Activated B cell treated with CpG ODN at 0.5 μM for 24 hours (primary cell): ENCODE measurements at places on chromosomes 4 and X. TPM values are rescaled to one million over a fixed set of nuclear protein-coding genes. Genes with fewer than 3 reads are reported as not detected.

The HSFX1 gene
- total RNA-seq: 0.93 and 1.1 TPM in 2 replicates

GRCh38 chrX:64570204-64570603, 175.0 kb upstream of the MTMR8 start:
- DNase-seq: no peak

GRCh38 chr4:175531405-175532091, 280.5 kb downstream of the GPM6A start:
- no peak for DNase-seq

DNA sequence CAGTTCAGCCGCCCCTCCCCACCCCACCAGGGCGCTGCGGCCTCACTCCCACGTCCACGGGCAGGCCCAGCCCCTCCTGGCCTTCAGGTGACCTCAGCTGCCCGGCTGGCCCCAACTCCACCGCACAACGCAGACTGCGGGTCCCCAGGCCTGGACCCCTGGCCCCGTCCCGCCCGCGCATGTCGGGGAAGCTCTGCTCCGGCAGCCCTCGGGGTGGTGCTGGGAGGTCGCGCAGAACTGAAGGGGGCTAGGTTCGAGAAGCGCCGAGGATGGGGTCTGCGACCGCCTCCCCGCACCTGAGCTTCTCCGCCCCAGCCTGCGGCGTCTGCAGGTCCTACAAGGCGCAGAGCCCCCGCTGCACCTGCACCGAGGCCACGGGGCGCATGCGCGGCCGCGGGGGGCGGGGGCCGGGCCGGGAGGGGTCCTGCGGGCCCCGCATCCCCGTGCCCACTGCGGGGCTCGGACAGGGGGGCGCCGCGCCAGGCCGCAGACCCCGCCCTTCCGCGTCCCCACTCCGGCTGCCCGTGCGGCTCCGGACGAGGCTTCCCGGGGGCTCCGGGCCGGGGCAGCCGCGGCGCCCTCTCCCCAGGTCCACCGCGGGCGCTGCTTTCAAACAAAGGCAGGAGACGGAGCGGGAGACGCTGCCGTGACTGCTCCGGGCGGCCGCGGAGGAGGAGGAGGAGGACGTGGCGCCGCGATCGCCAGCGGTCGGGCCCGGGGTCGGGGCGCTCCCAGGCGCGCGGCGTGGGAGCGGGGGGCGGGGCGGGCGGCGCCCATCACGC, 672 bp upstream of the NAT8L start:
- no peak for DNase-seq

DNA sequence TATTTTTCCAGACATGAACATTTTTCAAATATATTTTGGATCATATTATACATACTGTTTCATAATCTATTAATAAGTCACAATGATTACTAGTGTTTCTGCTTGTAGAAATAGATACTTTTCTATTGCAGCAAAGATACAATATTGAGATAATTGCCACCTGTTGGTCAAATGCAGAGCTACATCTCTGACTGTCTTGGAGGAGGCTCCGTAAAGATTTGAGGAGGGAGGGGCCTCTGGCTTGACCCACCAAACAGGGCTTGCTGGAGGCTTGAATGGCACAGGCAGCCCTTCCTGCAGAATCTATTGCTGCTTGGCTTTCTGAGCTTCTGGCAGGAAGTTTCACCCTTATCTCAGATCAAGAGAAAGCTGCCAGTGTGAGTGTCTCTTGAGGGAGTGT, 99.3 kb upstream of the ARMCX2 start:
- DNase-seq: no peak

DNA sequence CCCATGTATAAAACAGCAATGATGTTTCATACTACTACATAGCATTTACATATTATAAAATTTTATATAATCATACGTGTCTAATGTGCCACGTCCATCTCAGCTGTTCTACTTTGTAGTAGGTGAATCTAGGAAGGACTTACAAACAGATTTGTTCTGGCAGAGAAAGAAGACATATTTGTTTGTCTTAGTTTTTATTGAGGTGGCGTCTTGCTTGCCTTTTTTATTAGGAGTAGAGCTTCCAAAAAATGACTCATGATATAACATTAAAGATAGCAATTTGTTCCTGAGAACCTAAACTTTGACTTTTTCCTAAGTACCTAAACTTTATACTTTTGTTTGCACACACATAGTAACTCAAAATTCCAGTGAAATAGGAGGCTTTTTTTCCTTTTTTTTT, 64.6 kb downstream of the CLDN22 start:
- DNase-seq: no peak

DNA sequence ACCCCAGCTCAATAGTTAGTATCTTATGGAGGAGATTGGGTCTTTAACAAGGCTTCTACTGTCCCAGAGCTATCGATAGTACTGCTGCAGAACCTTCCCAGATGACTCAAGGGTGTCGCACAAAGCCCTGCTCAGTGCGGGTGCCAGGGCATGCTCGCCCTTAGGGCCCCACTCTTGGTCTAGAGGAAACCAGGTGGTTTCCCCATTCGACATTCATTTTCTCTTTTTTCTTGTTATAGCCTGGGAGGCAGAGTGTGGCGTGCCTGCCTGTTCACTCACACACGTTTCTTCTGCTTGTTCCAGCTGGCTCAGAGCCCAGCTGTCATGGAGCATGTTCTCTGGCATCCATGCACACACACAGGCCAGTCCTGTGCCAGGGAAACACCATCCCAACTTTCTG, 144.5 kb downstream of the SMIM20 start:
- DNase-seq: no peak

GRCh38 chr4:162684371-162684700, 482.4 kb downstream of the NAF1 start:
- DNase-seq: no peak

GRCh38 chr4:153804722-153805121, 15.8 kb upstream of the SFRP2 start:
- DNase-seq: no peak
